ENCODE measurements at places on chromosomes 3 and 15.

- no peaks in the 10 kb centered on the region for H3K27me3 ChIP-seq
- H3K4me1 ChIP-seq: no peaks in the 10 kb centered on the region
- no peak overlapping the region for H3K4me3 ChIP-seq
- no peaks in the 10 kb centered on the region for H3K36me3 ChIP-seq
- no peak overlapping the region for H3K27ac ChIP-seq
Observed at GRCh38 chr3:13583251-13584180, 34.6 kb downstream of the FBLN2 start.

GRCh38 chr15:62647202-62647842 lies 395.2 kb upstream of the TPM1 start:
- no peaks in the 10 kb centered on the region for H3K36me3 ChIP-seq
- H3K4me1 ChIP-seq: no peaks in the 10 kb centered on the region

GRCh38 chr3:29319798-29320197 lies 38.9 kb downstream of the RBMS3 start:
- no peak for DNase-seq
- H3K27ac ChIP-seq: peak overlapping the region; percentile 69
- H3K27me3 ChIP-seq: no peaks in the 10 kb centered on the region

DNA sequence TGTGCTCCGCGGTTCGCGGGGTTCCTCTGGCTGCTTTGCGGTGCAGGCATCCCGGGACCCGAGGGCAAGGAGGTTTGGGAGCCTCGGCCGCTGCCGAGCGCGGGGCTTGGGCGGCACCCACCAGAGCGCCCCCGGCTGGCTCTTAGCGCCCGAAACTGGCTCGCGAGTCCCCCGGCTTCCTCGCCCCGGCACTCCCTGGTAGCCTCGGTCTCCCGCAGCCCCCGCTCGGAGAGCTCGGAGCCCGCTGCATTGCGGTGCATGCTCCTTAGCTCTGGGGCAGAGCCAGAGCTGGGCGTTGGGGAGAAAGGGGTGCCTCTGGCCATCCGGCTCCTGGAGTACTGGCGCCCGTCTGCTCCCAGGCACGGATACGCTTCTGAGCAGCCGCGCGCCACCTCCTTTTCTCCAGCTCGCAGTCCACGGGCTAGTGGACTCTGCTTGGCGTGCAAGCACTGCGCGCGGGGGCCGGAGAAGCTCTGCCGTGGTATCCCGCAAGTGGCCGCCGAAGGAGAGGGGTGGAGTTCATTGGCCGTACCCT lies 753 bp downstream of the EPHB1 start:
- no peaks in the 10 kb centered on the region for H3K27me3 ChIP-seq
- no peak overlapping the region for H3K27ac ChIP-seq
- H3K4me3 ChIP-seq: peak overlapping the region; percentile 44
- no peaks in the 10 kb centered on the region for H3K36me3 ChIP-seq

DNA sequence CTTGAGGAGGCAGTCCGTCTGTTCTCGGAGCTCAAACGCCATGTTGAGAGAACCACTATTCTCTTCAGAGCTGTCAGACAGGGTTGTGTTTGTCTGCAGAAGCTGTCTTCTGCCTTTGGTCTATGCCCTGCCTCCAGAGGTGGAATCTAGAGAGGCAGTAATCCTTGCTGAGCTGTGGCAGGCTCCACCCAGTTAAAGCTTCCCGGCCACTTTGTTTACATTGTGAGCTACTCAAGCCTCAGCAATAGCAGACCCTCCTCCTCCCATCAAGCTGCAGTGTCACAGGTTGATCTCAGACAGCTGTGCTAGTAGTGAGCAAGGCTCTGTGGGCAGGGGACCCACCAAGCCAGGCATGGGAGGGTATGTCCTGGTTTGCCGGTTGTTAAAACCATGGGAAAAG lies 8.9 kb downstream of the OR5AC2 start:
- no peak overlapping the region for H3K27ac ChIP-seq
- no peak overlapping the region for H3K4me3 ChIP-seq
- H3K4me1 ChIP-seq: no peaks in the 10 kb centered on the region
- H3K36me3 ChIP-seq: no peaks in the 10 kb centered on the region

DNA sequence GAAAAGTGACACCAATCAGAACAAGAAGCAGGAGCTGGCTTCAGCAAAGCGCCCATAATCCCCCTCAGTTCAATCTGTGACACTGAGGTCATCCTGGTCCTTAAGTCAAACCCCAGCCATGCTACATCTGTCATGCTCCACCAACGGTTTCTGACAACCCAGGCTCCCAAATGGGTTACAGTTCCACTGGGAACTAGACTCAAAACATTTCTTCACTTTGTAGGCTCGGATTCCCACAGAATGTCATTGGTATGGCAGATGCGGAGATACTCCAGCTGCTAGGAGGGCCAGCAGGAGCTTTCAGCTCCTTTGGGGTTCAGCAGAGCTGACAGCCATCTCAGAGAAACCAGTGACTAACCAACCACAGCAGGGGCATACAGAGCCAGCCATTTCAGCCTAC lies 48.9 kb downstream of the SUMF1 start:
- H3K4me1 ChIP-seq: peaks cover 3% of the 10 kb centered on the region
- H3K36me3 ChIP-seq: no peaks in the 10 kb centered on the region
- peak overlapping the region; percentile 79 for H3K27ac ChIP-seq

- H3K27me3 ChIP-seq: no peaks in the 10 kb centered on the region
- H3K4me3 ChIP-seq: no peak overlapping the region
- no peaks in the 10 kb centered on the region for H3K36me3 ChIP-seq
- no peak overlapping the region for H3K27ac ChIP-seq
- no peaks in the 10 kb centered on the region for H3K4me1 ChIP-seq
Observed at GRCh38 chr3:109023656-109024254, 70.1 kb upstream of the GUCA1C start.

Data from ascending aorta (tissue), 2 donors.